ENCODE measurements at places on chromosomes 13 and 19.

- DNase-seq, result no peak
These were observed 93.3 kb upstream of the UBL3 start for GRCh38 chr13:29943686-29944085.

- no peak for DNase-seq
These were observed 6.9 kb upstream of the MEF2B start for GRCh38 chr19:19176950-19177349.

- DNase-seq, result no peak
These were observed 15.5 kb downstream of the ZNF443 start for GRCh38 chr19:12425236-12425887.

- no peak for DNase-seq
These were observed 12.0 kb upstream of the LRRC4B start for GRCh38 chr19:50580240-50580639.

- no peak for DNase-seq
These were observed 299.1 kb upstream of the TSHZ3 start for GRCh38 chr19:31648347-31648746.

- DNase-seq, result no peak
These were observed at the start of gene SPACA6 for GRCh38 chr19:51693260-51693659. SPACA6 (plus strand) TSS chr19:51693330; CDS start chr19:51693527, 197 bp downstream.

DNA sequence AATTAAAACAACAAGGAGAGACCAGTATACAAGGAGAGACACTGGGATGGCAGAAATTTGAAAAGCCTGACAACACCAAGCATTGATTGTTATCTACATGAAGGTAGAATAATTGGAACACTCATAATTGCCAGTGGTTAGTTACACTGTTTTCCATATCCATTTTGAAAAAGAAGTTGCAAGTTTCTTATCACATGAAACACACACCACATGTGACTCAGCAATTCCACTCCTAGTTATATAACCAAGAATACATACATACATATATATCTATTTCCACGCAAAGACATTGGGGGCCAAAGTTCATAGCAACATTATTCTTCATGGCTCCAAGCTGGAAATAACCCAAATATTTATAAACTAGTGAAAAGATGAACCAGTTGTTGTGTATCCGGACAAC is 15.2 kb upstream of the PABPC3 start:
- no peak for DNase-seq

- DNase-seq, result no peak
These were observed 77.9 kb upstream of the KL start for GRCh38 chr13:32938314-32938713.

Measured in tongue (tissue), 3 donors.